ENCODE measurements at places on chromosomes 1 and 21.

DNA sequence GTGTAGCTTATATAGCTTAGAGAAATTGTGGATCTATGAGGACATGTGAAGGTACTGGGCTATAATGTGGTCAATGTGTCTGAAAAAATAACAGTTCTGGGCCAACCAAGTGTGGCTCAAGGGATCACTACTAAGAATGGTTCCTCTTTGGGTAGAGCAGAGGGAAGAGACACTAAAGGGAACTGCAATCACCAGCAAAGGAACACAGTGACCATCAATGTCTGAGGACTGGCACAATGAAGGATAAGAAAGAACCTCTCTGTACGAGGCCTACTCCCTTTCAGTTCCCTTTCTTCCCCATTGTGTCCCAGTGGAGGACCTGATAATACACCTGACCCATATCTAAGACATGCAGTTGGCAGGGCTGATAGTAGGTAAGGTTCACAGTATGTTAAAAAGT, 89.9 kb upstream of the JAK1 start:
- DNase-seq, result no peak

- DNase-seq, result no peak
These were observed 274.5 kb downstream of the TM2D1 start for GRCh38 chr1:61450454-61450853.

GRCh38 chr21:34882719-34883131, 166.4 kb downstream of the RUNX1 start:
- no peak for DNase-seq

GRCh38 chr1:202708456-202709275, 1.6 kb downstream of the SYT2 start:
- DNase-seq, result no peak

GRCh38 chr1:201683397-201683796, 144.5 kb downstream of the NAV1 start:
- no peak for DNase-seq

- DNase-seq, result no peak
These were observed 306.9 kb downstream of the KIF26B start for GRCh38 chr1:245461681-245462080.

DNA sequence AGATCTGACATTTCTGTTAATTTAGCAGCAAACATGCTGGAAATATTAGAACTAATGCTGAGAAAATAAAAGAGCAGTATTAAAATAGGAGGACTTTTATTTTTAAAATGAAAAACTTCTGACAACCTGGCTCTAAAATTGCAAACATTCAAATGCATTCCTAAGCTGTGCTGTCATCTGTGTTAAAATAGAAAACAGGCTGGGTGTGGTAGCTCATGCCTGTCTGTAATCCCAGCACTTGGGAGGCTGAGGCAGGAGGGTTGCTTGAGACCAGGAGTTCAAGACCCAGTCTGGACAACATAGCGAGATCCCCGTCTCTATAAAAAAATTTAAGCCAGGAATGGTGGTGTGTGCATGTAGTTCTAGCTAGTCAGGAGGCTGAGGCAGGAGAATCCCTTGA, 44.6 kb downstream of the MIGA1 start:
- DNase-seq, result no peak

GRCh38 chr1:64594446-64594845, 124.5 kb downstream of the CACHD1 start:
- DNase-seq, result no peak

- no peak for DNase-seq
These were observed 411.1 kb downstream of the PCP4 start for GRCh38 chr21:40278345-40278744.

GRCh38 chr1:222792744-222793143, 22.1 kb upstream of the DISP1 start:
- no peak for DNase-seq

GRCh38 chr1:177043597-177043996, 120.9 kb downstream of the ASTN1 start:
- no peak for DNase-seq

DNA sequence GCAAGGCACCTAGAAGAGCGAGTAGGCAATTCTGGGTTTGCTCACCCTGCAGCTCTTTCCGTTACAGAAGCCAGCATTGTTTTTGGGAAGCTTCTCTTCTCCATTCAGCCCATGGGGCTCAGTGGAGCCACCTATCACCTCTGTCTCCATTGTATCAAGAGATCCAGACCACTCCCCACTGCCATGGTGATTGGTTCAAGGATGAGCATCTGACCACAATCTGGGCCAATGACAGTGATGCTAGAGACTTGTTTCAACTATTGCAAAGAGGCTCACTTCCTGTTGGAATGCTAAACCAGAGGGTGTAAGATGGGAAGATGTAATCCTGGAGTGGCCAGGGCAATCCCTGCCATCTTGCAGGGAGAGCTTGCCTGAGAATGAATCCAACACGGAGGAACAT, 6.6 kb downstream of the SPATA21 start:
- DNase-seq, result no peak

GRCh38 chr1:17066361-17067068, 12.7 kb upstream of the SDHB start:
- no peak for DNase-seq

- DNase-seq, result no peak
These were observed 726.9 kb upstream of the PTBP2 start for GRCh38 chr1:95994643-95995042.

DNA sequence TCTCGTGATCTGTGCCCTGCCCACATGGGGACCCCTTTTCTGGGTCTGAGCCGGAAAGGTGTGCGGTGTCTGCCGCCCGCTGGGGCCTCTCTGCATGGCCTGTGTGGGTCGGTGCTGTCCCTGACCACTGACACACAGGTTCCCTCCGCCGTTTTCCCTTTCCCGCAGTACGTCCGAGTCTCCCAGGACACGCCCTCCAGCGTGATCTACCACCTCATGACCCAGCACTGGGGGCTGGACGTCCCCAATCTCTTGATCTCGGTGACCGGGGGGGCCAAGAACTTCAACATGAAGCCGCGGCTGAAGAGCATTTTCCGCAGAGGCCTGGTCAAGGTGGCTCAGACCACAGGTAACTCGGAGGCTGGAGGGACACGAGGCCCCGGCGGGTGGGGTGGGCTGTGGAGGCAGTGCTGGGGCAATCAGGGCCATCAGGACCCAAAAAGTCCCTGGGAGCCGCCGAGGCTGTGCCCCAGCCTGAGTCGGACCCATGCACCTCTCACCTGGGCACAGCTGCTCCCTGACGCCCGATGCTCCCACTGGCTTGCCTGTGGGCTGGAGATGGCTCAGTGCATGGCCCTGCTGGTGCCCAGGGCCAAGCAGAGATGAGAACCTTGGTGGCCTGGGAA, 13.3 kb downstream of the TRPM2 start:
- no peak for DNase-seq

- DNase-seq, result no peak
These were observed 65.0 kb upstream of the PRDX6 start for GRCh38 chr1:173411835-173412742.

DNA sequence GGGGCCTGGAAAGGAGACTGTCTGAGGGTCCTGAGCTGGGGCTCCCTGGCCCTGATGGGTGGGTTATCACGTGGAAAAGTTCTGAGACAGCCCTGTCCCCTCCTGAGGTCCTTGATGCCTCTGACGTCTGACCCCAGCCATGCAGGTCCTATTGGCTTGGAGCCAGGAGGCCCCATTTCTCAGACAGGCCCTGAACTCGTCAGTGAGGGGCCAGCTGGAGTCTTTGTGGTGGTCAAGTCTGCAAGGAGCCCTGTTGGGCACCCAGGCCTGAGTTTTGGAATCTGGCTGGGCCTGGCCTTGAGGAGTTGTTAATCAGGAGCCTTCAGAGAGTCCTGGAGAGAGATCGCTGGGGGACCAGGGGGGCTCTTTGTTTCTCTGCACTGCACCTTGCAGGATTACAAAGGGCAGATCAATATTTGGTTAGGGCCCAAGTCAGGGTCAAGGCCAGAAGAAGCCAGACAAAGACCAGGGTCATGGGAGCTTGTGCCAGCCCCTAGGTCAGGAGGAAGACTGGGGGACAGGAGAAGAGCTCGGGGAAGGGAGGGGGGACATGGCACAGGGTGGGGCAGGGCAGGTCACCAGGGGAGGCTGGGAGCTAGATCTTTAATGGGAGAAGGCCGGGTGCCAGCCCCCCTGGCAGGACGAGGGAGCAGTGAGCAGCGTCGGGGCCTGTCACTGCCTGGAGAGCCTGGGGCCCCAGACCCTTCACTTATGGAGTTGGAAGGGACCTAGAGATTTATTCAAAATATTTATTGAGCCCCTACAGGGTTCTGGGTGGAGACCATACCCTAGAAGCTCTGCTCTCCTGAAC, 83.2 kb downstream of the PTPRU start:
- no peak for DNase-seq

- no peak for DNase-seq
These were observed 38.7 kb downstream of the ZBTB40 start for GRCh38 chr1:22490309-22490708.

DNA sequence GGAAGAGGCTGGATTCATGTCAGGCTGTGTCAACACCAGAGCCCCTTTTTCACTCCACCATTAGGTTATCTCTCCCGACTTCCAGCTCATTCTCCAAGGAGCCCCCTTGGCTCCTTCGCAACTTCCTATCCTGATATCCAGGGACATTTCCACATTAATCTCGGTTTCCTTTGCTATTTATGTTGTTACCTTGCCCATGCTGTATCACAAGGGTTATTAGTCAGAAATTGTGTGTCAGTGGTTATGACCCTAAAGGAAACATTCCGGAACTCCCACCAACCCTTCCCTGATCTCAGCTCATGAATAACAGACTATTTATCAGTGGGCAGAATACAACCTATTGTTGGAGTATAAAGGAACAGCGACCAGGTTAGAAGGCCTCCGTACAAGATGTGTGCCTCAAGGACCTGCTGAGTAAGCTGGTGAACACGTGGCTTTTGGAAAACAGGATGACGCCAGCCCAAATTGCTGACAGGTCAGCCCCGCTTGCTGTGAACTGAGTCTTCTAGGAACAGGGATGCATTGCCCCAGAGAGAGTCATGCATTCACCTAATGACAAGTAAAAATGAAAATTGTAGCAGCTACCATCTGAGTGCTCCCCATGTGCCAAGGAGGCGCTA, 121.5 kb downstream of the PLPP3 start:
- DNase-seq, result no peak

DNA sequence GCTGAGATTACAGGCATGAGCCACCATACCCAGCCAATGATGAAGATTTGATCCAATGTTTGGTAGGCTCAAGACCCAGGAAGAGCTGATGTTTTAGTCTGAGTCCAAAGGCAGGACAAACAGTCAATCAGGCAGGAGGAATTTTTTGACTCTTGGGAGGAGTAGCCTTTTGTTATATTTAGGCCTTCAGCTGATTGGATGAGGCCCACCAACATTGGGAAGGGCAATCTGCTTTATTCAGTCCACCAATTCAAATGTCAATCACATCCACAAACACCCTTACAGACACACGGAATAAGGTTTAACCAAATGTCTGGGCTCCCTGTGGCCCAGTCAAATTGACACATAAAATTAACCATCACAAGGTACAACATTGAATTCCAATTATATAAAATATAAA, 61.9 kb upstream of the COX20 start:
- no peak for DNase-seq

DNA sequence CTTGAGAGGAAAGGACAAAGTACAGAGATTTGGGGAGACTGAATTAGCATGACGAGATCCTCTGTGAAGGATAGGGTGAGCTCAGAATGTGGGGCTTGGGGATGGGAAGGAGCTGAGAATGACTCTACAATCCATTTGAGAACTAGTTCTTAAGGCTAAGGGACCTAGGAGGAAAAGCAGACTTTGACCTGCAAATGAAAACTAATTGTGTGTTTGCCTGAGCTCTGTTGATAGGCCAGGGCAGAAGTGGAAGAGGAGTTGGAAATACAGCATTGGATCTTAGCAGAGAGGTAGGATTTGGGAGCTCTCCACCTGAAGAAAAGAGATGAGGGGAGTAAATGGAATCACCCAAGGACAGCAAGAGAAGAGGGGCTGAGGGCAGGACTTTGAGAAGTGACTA, 2.1 kb upstream of the RGS8 start:
- DNase-seq, result no peak

- DNase-seq, result no peak
These were observed 37.5 kb upstream of the ADORA3 start for GRCh38 chr1:111540928-111541327.

DNA sequence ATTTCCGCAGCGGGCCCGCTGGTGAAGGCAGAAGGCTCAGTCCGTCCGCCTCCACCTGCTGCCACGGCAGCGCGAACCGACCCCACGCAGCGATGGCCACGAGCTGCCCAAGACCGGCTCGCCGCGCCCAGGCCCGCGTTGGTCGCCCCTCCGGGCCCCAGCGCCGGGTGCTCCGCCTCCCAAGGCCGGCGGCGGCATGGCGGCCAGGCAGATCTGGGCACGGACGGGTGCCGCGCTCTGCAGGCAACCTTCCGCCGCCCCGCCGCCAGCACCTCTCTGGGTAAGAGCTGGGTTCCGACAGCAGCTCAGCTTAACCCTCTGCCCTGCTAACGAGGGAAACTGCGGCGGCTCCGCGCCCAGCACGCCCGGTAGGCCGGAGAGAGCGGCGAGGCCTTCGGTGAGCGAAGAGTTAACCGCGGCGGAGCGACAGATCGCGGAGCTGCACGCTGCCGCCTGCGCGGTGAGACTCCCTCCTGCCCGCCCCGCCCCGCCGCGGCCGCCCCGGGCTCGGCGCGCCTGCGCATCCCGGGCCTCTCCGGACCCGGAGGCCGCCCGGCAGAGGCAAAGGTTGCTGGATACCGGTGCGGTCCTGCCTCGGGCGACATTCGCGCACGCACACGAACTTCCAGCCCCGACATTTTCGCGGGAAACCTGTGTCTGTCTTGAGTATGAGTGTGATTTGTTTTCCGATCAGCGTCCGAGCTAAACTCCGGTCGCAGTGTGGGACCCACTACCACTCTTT, at the start of gene C1orf53:
Gene C1orf53 (plus strand): TSS at position 177 of the 742 bp plus-strand sequence. CDS start 20 bp downstream, at position 197.
- DNase-seq, result peak; percentile 83

GRCh38 chr1:152005360-152005912, 11.8 kb upstream of the S100A10 start:
- DNase-seq, result no peak

DNA sequence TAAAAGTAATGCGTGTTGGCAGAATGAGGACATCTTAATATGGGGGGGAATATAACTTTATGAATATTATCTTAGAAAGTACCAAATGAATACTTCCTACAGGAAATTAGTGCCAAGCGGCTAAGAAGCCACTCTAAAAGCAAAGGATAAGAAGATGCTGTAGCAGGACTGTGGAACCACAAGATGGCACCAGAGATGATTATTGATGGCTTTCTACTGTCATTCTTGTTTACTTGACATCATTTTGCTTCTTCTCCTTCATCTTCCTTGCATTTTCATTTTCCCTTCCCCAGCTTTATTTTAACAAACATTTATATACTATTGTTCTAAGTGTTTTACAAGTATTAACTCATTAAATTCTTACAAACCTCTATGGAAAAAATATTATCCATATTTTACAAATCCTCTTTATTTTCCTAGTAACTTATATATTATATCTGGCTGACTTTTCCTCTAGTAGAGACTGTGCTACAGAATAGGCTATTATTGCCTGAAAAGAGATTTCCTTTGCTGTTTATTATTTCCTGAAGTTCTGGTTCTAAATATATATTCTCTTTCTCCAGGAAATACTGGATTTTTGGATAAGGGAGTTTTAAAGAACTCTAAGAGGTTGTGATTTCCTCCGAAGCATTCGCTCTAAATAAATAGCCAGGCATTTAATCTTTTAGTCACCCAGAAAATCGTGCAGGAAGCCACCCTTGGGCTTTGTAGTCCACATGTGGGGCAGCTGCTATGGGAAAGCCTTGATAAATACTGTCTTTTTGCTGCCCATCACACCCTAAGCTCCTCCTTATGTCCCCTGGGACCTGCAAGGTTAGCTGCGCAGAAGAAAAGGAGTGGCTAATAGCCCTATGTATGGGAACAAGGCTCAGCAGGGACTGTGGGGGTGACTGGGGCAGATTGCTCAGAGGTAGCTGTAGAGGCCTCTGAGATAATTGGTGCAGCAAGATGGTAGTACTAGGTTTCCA, 69.8 kb downstream of the TPR start:
- no peak for DNase-seq
